MM.1S (cell line): ENCODE measurements at places on chromosomes 1 and 21.

- no peak for DNase-seq
Measured at GRCh38 chr1:243623841-243624240, 226.2 kb downstream of the AKT3 start.

DNA sequence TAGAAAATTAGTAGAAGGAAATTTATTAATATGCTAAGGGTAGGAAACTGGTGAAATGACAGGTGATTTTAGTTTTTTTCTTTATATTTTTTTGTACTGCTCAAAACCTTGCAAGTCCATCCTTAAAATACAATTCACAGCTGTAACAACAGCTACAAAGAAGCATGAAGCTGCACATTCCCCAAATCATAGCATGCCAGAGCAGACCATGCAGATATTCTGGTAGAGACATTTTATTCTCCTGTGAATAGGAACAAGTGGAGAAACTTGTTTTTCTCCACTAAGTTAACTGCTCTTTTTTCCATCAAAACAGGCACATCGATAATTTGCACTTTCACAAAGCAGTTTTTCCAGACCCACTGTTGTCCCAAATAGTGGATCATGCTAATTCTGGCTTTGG is 1125.7 kb downstream of the BRINP3 start:
- DNase-seq, result no peak

DNA sequence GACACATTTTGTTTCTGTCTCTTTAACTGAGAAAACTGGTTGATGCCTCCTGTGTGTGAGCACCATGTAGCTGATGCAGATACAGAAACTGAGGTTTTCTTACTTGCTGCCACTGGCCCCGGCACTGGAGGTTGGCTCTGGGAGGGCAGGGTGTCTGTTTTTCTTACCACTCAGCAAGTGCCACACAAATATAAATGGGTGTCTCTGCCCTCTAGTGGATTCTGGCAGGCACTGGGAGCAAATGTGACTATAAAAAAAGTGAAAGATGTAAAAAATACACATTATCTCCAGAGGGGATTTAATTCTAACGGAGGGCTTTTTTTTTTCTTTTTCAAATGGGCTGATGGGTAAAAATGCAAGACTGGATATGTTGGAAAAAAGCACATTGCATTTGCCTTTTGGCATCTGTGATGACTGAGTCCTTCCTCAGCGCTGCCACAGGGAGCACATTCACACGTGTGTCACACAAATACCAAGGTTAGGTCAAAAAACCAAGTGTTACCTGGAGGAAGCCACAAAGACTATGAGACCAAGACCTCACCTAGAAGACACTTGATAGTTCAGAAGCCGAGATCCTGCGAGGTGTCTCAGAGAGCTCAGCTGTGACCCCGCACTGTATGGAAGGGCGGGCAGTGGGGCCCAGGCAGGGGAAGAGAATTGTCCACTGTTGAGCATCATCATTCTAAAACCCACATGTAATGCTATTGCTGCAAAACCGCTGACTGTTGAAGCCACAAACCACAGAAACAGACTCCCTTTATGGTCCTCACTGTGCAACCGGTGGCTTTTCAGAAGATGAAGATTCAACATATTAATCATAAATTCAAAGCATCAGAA is 18.9 kb downstream of the PGBD2 start:
- DNase-seq, result peak; percentile 95

DNA sequence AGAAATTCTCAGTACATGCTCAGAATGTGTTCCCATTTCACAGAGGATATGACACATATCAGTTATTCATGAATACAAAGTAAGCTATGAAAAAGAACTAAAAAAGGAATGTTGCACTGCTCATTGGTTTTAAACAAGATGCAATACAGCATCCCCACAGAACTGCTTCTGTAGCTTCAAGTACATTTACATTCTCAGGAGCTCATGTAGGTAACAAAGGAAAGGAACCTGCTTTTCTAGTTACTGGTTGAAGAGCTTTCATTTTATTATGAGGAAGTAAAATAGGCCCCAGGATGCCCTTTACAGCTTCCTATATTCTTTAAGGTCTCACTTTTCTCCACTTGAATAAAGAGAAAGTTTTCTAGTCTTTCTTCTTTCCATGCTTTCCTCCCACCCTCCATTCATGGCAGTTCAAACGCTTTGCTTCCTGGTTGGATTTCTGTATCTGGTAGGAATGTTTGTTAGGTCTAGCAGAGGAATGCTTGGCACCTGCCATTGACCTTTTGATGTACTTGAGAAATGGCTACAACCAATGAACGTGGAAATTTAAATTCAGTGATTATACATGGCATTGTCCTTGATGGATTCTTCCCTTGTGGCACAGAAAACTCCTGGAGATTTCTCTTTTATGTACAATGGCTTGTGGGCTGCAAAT is 27.1 kb upstream of the KCNK2 start:
- DNase-seq, result no peak

DNA sequence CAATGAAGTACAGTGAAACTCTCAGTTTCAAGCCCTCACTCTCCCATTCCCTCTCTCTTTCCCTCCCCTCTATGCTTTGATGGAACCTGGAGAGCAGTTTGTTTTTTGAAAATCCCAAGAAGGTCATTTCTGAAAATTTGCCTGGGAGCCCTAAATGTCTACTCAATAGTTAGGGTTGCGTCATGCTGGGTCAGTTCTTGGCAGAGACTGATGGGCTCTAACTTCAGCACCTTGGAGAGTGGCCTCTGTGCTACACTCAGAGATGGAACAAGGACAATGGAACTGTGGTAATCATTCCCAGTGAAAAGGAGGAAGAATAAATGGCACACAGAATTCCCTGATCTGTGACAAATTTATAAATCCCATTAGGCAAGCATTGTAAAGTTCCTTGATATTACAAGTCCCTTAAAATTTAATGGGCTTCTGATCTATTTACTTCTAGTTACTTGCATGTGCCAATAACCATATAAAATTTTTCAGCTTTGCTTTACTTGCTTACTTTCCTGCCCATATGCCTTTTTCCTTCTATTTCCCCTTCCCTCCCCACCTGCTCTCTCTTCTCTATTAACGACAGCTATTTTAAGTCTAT is 182.9 kb upstream of the KCND3 start:
- DNase-seq, result peak; percentile 8

GRCh38 chr21:34846601-34847112 is 177.9 kb downstream of the CLIC6 start:
- no peak for DNase-seq

GRCh38 chr1:201537028-201537427 is 1.9 kb upstream of the NAV1 start:
- no peak for DNase-seq

- no peak for DNase-seq
Measured at GRCh38 chr1:208208132-208208487, 36.1 kb downstream of the PLXNA2 start.

DNA sequence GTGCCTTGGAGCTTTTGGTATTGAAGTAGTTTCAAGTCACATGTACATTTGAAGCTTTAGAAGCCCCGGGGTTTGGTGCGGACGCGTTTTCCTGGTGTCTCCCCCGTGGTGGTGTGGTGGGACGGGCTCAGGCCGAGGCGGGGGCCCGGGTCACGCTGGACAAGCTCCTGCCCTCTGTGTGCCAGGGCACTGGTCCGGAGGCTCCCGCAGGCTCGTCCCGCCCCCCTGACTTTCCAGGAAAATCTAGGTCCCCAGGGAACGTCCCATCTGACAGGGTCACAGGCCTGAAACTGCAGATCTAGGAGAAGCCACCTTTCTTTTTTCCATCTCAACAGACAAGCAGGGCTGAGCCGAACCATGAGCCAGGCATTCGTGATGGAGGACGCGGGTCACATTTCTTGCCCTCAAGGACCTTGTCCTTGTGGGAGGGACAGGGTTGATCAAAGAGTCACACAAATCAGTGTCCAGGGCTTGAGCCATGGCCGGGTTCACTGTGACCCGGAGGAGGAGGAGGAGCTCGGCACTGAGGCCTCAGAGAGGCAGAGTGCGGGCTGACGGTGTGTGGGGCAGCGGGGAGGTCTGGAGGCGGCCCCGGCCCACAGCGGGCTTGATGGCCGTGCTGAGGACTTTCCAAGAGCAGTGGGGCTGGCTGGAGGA is 1.6 kb downstream of the DMRTB1 start:
- no peak for DNase-seq

DNA sequence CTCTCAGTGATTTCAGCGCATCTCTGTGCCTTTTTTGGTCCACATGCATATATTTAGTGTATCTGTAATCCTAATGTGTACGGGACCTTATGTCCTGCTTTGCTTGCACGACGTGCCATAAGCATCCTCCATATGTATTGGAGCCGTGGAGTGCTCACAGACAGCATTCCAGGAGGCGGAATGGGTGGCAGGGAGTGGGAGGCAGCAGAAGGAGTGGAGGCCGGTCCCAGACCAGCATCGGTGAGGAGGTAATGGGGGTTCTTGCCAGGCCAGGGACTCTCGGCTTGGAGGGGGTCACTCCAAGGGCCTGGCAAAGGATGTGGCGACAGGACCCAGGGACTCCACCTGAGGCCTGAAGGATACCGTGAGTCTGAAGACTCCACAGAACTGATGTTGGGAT is 185.0 kb downstream of the CAMTA1 start:
- no peak for DNase-seq

DNA sequence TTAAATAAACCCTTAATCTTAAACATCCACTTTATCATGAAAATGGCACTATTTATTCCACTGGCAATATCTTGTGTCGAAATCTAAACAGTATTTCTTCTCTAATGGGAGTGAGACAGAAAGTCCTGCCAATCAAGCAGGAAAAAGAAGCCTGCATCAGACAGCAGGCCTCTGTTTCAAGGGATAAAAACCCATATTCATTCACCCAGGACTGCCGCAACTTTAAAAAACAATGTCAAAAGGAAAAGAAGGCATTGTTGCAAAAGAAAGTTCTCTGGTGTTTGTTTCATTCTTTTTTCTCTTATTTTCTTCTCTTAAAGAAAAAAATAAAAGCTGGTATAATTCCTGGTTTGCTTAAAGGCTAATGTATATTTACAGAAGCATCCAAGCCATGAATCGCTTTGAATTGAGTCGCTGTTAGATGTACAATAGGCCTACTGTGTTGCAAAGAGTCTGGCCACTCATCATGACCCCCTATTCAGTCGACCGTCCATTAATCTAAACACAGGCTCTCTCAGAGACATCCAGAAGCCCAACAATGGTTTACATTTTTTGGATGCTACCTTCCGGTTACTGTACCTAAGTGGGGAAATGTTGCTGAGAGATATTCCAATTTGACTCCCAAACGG is 48.7 kb upstream of the ZC3H11B start:
- no peak for DNase-seq

GRCh38 chr1:212470059-212470458 is 37.3 kb downstream of the NENF start:
- DNase-seq, result no peak

GRCh38 chr1:200302192-200302920 is 107.5 kb downstream of the ZNF281 start:
- DNase-seq, result peak; percentile 88

DNA sequence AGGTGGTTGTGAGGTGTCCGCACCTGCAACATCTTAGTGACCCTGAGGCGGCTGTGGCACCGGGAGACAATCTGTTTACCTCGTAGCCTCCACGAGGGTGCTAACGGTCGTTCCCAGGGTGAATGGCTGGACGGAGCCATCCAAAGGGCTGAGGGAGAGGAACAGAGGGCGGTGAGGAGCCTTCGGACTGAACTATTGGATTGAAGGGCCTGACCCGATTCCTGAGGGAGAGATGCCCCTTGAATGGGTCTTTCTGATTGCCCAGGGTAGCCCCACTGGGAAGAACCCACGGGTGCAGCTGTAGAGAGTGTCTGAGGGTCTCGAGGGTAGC is 2.3 kb downstream of the NR5A2 start:
- no peak for DNase-seq

DNA sequence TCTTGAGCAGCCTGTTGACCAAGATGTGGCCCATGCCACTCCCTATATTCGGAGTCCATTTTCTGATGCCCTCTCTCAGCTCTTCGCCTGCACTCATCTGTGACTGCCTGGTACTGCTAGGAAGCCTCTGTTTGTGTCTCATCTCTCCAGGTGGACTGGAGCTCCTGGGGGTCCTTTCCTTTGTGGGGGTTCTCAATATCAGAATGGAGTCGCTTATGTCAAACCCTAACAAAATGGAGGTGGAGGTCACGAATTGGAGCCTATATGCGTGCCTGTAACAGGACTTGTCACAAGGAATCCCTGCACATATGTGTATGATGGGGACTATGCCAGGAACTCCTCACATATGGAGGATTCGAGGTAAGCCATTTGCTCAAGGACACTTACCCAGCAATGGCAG is 46.7 kb upstream of the ATP5PO start:
- DNase-seq, result no peak

GRCh38 chr1:221940631-221941030 is 198.7 kb upstream of the DUSP10 start:
- DNase-seq, result no peak

GRCh38 chr1:76070538-76070937 is 4.0 kb upstream of the ST6GALNAC3 start:
- DNase-seq, result no peak

GRCh38 chr1:42043182-42043581 is 110.0 kb upstream of the GUCA2B start:
- DNase-seq, result no peak

DNA sequence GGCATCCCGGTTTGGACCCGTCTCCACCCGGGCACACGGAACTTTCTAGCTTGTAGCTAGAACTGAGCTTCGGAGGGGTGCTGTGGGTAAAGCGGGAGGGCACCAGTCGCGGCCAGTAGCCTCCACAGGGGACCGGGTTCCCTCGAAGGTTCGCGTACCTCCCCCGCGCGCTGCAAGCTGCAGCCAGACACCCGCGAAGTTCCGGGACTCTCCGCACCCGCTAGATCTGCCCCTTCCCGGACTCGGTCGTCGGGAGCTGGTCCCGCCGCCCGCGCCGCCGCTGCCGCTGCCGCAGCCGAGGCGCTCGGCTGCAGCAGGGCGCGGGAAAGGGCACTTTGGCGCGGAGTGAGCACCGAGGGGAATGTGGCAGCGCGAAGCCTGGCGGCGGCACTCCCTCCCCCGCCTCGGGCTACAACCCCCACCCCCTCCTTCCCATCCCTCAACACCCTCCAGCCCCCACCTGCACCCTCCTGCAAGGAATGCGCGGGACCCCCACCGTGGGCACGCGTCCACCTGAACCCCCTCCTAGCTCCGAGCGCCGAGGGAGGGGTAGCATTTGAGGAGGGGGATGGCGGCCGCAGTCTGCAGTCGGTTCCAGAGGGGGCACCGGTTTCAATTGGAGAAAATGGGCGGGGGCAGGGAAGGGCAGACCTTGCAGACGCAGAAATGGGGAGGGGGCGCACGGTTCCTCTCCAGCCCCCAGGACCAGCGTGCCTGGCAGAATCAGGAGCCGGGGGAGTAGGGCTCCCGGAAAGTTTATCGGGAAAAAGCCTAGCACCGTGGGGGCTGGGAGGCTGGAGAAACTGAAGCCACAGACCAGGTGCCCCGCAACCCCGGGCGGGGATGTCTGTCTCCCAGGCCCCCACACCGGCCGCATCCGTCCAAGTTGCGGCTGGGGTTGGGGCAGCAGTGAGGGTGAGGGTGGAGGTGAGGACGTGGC is 968 bp downstream of the CSMD2 start:
- DNase-seq, result peak; percentile 6

DNA sequence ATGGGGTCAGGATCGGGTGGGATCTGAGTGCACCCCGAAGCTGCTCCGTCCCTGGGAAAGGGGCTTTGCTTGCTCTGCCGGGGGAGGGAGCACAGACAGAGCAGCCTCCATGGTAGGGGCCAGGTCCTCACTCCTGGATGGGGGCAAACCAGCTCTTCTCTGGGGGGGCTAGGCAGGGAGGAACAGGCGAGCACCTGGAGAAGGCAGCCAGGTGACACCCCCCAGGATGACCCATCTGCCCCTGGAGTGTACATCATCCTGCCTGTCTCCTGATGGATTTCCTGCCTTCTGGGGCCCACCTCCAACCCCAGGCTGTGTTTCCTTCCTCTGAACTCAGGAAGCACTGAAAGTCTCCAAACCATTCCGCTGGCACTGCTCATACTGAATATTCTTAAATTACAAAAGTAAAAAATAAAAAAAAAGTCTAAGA is 248.0 kb downstream of the RHOU start:
- DNase-seq, result no peak
